ENCODE measurements at places on chromosomes 4 and X. TPM values are rescaled to one million over a fixed set of nuclear protein-coding genes. Genes with fewer than 3 reads are reported as not detected.

The P2RY4 gene
- 0.87 TPM for total RNA-seq

The MAGEC3 gene
- total RNA-seq: not detected

The PPARGC1A gene
- total RNA-seq: 18.7 TPM

The APOO gene
- total RNA-seq: 21.9 TPM

The ADGRG4 gene
- total RNA-seq: 0.08 TPM

The STK32B gene
- total RNA-seq: 1.6 TPM

The IBSP gene
- total RNA-seq: not detected

The RAB40A gene
- total RNA-seq: 3.0 TPM

The KLHL4 gene
- total RNA-seq: 2.8 TPM

Data from hepatocyte (in vitro differentiated cells).